ENCODE measurements at places on chromosomes 6 and 20. TPM values are rescaled to one million over a fixed set of nuclear protein-coding genes. Genes with fewer than 3 reads are reported as not detected.
A peak's percentile ranks its signal among the peaks of the same experiment; 100 is the strongest.

GRCh38 chr6:150349546-150349945 lies 19.3 kb upstream of the IYD start:
- no peaks in the 10 kb centered on the region for H3K27me3 ChIP-seq
- H3K4me1 ChIP-seq: no peaks in the 10 kb centered on the region
- no peak overlapping the region for H3K4me3 ChIP-seq
- no peak for DNase-seq
- H3K36me3 ChIP-seq: no peaks in the 10 kb centered on the region

GRCh38 chr6:11654876-11655275 lies 117.3 kb downstream of the TMEM170B start:
- H3K4me1 ChIP-seq: peaks cover 13% of the 10 kb centered on the region
- H3K27ac ChIP-seq: peak overlapping the region; percentile 11
- no peak for DNase-seq
- H3K36me3 ChIP-seq: no peaks in the 10 kb centered on the region
- no peaks in the 10 kb centered on the region for H3K27me3 ChIP-seq

DNA sequence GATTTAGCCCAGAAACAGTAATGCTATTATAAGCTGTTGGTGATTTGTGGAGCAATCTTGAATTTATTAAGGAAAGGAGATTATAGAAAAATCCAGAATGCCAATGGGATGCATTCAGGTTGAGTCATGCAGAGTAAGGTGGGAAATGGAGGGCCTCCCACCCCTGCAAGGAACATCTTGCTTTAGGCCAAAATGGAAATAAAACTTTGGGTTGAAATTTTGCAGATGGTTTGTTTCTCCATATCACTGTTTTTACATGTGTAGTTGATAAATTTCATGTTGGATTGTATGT lies 152.4 kb downstream of the BCAS1 start:
- H3K27ac ChIP-seq: peak overlapping the region; percentile 90
- H3K27me3 ChIP-seq: no peaks in the 10 kb centered on the region
- H3K4me1 ChIP-seq: peaks cover 20% of the 10 kb centered on the region
- no peak overlapping the region for H3K4me3 ChIP-seq

- H3K27ac ChIP-seq: no peak overlapping the region
- no peaks in the 10 kb centered on the region for H3K27me3 ChIP-seq
- H3K36me3 ChIP-seq: peaks cover 16% of the 10 kb centered on the region
- H3K4me1 ChIP-seq: peaks cover 36% of the 10 kb centered on the region
Observed at GRCh38 chr20:36253036-36253435, 16.8 kb downstream of the AAR2 start.

DNA sequence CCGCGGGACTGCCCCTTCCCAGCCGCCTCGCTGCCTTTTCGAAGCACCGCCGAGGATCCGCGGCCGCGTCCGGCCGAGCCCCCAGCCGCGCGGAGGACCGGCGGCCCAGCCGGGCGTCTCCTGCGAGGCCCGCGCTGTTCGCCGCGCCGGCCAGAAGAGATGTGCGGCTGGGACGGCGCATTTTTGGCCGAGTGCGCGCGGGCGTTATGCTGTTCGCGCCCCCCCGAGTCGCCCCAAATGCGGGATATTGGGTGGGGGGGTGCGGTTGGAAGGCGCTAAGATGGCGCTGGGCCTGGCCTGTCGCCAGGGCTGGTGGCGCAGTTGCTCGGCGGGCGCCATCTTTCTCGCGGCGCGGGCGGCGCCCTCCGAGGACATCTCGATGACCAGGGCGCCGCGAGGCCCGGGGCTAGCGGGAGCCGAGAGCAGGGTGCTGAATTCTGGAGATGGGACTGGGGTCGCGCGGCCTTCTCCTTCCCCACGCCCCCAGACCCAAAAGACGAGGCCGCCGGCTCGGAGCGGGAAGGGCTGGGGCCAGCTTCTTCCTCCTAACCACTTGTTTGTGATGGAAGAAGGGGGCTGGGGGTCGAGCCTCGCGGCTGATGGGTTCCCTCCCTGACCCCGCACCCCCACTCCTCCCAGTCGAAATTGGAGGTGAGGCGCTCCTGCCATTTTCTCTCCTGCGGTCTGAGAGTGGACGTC lies 1.5 kb downstream of the BICRAL start:
- DNase-seq: no peak
- H3K4me1 ChIP-seq: peaks cover 11% of the 10 kb centered on the region
- H3K36me3 ChIP-seq: no peaks in the 10 kb centered on the region
- peak overlapping the region; percentile 99 for H3K27ac ChIP-seq

DNA sequence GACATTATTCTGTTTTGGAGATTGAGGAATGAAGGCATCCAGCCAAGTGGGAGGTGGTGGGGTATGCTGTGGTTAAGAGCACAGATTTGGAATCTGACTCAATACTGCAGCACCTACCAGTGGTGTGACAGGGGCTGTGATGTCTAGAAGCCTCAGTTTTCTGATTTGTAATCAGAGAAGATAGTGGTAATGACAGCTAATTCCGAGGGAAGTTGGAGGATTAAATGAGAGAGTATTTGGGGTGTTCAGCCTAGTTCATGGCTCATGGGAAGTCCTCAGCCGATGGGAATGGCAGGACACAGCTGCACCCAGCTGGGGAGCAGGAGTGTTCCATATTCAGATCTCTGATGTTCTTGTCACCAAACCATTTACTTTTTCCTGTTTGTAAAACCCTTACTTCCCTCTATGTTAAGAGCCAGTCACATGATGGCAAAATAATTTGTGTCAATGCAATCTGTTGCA lies 9.3 kb downstream of the SLC9A8 start:
- H3K4me3 ChIP-seq: no peak overlapping the region
- H3K27ac ChIP-seq: peak overlapping the region; percentile 10

HEY2 gene
- 2.8 TPM for total RNA-seq

Measured in esophagus squamous epithelium (tissue), 5 donors.